Activated CD8-positive, alpha-beta memory T cell treated with anti-CD3 and anti-CD28 coated beads for 1 hour (primary cell): ENCODE measurements at places on chromosomes 7 and 10.

DNA sequence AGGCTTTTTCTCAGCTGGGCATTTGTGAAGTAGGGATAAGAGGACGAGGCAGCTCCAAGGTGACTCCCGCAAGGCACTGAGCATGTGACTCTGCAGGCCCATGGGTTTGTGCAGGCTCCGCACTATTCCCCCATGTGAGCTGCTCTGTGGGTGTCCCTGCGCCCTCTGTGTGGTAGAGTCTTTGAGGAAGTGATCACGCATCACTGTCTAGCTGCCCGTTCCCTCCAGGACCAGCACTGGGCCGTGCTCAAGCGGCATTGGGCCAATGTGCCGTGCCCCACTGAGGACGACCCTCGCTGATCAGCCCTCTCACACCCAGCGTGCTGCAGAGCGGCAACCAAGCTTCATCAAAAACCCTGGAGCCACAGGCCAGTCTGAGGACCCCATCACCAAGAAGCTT lies 7.5 kb downstream of the PRKAG2 start:
- DNase-seq: no peak

- no peak for DNase-seq
Observed at GRCh38 chr10:25024528-25024927, 8.1 kb downstream of the THNSL1 start.

GRCh38 chr7:130208516-130208915 lies 856 bp downstream of the SSMEM1 start:
- DNase-seq: no peak

- no peak for DNase-seq
Observed at GRCh38 chr7:24138343-24138742, 145.6 kb upstream of the NPY start.

DNA sequence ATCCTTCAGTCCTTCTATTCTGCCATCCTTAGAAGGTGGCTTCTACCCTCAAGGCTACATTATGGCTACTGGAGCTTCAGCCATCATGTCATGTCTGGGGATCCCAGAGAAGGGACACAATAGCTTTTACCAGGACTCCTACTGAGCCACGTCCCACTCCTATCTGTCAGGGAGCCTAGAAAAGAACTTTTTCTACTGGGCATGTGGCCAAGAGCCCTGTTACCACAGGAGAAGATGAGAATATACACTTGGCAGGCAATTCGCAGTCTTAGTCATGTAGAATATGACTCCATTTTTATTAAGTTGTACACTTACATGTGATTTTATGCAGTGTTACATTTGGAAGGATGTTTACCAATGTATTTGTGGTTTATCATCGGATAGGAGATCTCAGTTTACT lies 64.6 kb upstream of the KCNMA1 start:
- DNase-seq: no peak

GRCh38 chr7:32518534-32519140 lies 23.3 kb downstream of the AVL9 start:
- DNase-seq: no peak

DNA sequence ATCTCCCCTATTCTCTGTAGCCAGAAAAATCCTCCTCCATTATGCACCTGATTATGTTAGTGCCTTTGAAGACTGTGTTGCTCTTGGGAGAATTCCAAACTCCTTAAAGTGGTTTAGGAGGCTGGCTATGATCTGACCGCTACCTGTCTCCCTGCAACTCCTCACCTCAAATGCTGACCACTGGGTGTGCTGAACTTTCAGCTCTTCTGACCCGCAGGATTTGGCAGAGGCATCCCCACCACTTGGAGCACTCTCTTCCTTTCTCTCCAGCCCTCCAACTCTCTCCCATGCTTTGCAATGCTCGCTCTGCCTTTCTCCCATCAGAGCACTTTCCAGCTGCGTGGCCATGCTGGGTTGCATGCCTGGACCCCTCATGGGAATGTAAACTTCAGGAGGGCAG lies 227.6 kb downstream of the RPS24 start:
- DNase-seq: no peak

GRCh38 chr10:43260911-43261577 lies 5.8 kb downstream of the RASGEF1A start:
- no peak for DNase-seq

DNA sequence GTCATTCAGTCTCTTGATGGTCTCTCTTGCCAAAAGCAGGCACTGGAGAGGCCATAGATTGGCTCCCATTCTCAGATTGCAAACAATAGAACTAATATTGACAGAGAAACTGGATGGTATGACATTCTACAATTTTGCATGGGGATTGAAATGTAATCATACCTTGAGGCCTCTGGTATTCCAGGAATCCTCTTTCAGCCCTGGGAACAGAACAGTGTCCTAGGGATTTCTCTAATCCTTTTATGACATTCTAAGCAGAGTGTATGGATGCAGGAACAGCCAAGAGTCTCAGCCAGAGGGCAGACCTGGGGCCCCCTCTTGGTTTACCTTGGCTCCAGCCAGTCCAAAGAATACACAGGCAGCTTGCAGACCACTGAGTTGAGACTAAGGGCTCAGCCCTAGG lies 206.4 kb downstream of the KCNMA1 start:
- no peak for DNase-seq

GRCh38 chr10:16923309-16923708 lies 106.1 kb upstream of the RSU1 start:
- no peak for DNase-seq

DNA sequence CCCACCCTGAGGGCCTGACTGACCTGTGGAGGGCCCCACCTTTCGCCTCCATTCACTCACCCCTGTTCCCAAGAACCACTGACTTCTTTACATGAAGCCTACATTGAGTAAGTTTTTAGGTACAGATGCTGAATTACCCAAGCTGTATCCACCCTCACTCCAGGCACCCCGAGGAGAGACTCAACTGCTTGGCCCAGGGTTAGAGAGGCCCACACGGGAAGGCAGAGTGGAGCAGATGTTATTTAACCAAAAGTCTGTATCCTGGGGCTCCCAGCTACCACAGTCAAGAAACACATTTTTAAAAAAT lies 213.1 kb upstream of the FRMD4A start:
- no peak for DNase-seq

- no peak for DNase-seq
Observed at GRCh38 chr10:35643151-35644049, 1.3 kb upstream of the FZD8 start.

DNA sequence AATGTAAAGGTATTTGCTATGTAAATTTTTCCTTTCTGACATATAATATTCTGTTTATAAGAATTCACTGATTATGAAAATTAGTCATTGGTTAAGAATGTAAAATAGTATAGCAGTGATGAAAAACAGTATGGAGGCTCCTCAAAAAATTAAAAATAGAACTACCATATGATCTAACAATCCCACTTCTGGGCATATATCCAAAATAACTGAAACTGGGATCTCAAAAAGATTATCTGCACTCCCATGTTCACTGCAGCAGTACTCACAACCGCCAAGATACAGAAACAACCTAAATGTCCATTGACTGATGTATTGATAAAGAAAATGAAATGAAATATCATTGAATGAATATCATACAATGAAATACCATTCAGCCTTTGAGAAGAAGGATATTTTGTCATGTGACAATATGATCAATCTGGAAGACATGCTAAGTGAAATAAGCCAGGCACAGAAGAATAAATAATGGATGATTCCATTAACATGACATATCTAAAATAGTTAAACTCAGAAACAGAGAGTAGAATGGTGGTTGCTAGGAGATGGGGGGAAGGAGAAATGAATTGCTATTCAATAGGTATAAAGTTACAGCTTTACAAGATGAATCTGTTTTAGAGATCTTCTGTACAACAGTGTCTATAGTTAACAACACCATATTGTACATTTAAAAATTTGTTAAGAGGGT lies 14.0 kb downstream of the C10orf88 start:
- no peak for DNase-seq

GRCh38 chr10:17088118-17088806 lies 41.3 kb downstream of the CUBN start:
- no peak for DNase-seq

- DNase-seq: no peak
Observed at GRCh38 chr10:112374724-112375541, 1.0 kb downstream of the ACSL5 start.

DNA sequence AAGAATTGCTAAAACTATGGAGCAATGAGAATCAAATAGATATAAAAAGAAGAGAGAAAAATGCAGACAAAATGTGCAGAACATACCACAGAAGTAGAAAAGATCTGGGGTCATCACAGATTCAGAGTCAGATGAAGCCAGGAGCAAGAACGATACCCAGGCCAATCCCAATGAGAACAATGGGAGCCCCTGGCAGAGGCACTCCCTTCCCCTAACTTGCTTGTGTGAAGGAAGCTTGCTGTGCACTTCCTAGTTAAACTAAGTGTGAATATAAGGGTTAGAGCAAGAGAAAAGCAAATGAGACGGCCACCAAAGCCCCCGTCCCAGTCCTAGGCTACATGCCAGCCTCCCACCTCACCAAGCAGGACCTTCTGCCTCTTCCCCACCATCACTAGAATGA lies 12.7 kb downstream of the PARP12 start:
- DNase-seq: no peak

DNA sequence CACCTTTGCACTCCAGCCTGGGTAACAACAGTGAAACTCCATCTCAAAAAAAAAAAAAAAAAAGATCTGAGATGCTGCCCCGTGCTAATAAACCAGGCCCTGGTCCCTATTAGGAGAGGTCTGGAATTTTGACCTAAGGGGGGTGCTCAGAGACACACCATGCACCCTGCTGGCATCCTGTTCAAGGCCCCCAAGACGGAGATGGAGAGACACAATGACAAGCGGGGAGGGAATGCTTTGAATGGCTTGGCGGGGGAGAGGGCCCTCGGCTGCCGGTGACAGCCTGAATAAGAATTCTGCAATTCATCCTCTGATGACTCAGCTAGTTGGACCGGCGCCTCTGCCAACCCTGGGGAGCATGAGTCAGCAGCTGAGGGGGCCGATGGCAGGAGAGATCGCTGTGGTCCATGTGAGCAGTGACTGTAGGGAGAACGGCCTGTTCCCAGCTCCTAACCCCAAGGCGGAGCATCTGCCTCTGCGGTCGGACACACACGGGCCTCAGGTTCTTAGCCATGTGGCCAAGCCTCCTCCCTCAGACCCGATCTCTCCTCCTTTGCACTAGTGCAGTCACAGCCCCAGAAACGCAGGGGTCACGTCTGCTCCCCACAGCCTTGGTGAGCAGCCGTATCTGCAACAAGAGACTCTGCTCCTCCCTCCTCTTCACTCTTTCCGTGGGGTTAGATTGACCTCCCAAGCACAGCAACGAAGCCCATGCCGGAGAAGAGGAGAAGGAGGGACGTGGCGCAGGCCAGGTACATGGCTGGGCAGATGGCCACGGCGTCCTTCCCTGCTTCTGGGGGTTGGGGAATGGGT lies 14.9 kb downstream of the TRIM56 start:
- no peak for DNase-seq

GRCh38 chr7:141039376-141039775 lies 24.6 kb upstream of the MRPS33 start:
- DNase-seq: no peak

DNA sequence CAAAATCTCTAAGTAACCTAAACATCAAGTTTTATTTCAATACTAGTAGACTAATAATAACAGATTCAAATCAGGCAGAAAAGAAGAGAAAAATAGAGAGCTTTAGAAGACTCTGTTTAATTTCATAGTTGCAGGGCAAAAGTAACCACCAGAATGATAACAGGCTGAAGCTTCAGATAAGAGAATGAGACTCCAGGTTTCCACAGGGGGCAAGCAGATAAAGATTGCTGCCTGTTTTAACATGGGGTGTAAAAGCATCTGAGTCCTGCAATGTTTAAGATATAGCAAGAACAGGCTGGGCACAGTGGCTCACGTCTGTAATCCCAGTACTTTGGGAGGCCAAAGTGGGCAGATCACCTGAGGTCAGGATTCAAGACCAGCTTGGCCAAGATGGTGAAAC lies 11.0 kb downstream of the CROT start:
- DNase-seq: no peak

GRCh38 chr10:28837613-28838390 lies 160.5 kb downstream of the BAMBI start:
- DNase-seq: no peak

DNA sequence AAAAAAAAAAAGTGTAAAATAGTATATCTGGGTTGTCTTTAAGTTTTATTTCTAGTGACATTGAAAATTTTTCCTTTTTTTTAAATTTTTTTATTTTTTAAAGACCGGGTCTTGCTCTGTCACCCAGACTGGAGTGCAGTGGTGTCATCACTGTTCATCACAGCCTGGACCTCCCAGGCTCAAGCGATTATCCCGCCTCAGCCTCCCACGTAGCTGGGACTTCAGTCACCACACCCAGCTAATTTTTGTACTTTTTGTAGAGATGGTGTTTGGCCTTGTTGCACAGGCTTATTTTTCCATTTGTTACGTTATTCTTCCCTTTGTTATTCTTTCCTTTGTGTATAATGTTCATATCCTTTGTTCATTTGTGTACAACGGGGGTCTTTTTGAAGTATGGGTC lies 30.1 kb downstream of the TSPAN14 start:
- no peak for DNase-seq

DNA sequence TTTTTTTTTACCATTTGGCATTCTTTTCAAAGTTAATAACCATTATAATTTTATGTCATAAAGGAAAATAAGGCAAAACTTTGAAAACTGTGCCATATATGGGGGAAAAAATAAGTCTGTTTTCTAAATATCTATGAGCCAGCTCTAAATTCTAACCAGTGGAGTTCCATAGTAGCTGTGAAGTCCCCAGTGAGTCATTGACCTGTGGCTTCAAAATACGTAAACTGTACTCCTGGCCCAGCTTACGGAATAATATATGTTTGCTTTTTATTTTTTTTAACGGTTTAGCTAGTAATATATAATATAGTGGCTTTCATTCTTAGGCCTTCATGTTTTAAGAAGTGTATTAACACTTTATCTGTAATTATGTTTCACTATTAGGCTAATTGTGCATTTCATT lies 20.5 kb downstream of the ZRANB1 start:
- no peak for DNase-seq

GRCh38 chr7:12947465-12947864 lies 260.0 kb downstream of the ARL4A start:
- DNase-seq: no peak

GRCh38 chr7:22124941-22125340 lies 179.2 kb upstream of the CDCA7L start:
- no peak for DNase-seq

DNA sequence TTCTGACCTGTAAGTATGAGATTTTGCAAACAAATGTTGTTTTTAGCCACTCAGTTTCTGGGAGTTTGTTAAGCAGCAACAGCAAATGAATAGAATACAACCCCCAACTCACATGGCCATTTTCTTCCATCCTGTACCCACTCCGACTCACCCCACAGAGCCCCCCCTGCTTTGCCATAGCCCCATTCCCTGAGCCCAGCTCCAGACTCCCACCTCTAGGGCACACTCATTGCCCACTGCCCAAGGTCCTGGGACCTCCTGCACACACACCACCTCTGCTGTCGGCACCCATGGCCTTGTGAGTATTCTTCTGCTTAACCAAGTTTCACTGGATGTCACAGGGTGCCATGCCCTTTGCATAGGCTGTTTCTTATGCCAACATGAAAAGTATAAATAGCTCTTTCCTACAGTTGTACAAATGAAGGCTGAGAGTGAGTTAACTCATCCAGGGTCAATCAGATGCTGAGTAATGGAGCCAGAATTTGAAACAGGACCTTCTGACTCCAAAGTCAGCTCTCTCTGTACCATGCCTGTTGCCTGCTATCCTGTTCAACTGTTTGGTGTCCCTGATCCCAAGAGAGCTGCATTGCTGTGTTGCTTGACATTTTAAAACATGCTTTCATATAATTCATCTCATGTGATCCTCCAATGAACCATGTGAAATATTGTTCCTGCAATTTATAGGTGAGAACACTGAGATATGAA lies 367.8 kb upstream of the ZMIZ1 start:
- no peak for DNase-seq
